Epithelial cell of proximal tubule (primary cell): ENCODE measurements at places on chromosomes 4 and X.
A peak's percentile ranks its signal among the peaks of the same experiment; 100 is the strongest.

DNA sequence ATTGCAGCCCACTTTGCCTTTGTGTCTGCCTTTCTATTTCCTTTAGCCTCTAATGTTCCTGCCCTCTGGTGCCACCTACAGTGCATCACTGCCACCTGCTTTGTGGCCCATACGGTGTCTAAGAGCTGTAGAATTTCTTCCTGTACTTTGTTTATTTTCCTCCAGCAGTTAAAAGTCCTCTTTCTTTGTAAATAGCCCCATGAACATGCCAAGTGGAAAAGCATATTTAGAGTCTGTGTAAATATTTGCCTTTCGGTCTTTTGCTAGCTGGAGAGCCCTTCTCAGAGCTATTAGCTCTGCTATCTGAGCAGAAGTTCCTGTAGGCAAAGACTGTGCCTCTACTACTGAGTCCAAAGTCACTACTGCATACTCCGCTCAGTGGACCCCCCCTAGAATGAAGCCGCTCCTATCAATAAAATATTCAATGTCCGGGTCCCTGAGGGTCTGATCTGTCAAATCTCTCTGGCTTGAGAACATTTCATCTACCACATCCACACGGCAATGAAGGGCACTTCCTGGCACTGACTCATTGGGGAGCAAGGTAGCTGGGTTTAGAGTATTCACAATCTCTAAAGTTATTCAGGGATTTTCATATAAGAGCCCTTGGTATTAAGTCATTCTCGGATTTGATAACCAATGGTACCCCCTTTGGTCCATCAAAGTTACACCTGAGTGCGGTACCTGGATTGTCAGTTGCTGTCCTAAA, 36.3 kb downstream of the SULT1E1 start:
- no peak for DNase-seq

DNA sequence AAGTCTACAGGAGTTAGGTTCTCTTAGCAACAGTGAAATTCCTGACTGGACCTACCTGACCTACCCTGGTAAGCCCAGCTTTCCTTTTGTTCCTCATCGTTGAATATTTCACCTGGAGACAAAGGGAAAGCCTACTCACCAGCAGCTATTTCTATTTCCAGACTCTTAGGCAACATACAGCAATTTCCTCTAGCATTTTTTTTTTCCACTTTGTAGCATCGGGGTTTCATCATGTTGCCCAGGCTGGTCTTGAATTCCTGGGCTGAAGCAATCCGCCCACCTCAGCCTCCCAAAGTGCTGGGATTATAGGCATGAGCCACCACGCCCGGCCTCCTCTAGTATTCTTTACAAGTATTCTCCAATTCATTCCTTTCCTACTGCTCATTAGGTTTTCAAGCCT, 6.8 kb upstream of the S100G start:
- no peak for DNase-seq

DNA sequence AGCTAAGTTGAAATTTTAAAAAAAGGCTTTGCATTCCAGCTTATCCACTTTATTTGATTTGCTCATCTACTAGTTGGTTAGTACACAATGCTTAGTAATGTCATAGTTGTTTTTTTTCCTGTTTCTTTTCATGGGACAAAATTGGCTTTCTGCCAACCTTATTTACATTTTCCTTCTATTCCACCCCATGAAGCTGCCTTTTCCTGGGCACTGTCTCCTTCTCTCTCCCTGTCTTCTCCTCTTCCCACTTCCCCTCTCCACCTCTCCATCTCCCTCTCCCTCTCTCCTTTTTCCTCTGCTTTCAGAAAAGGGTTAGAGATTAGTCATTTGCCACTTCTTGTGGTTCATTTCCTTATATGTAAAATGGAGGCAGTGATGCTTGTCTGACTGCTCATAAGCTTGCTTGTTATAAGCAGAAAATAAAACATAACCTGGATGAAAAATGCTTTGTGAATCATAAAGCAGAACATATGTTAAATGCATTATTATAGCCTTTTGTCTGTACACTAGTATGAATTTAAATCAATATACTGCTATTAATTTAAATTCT, 181.9 kb downstream of the CEP135 start:
- DNase-seq: no peak

GRCh38 chr4:56743550-56743949, 62.5 kb upstream of the HOPX start:
- no peak for DNase-seq

GRCh38 chr4:175035905-175036304, 117.7 kb downstream of the ADAM29 start:
- no peak for DNase-seq

GRCh38 chr4:186081202-186081807, 12.3 kb downstream of the TLR3 start:
- no peak for DNase-seq

- no peak for DNase-seq
Observed at GRCh38 chr4:14364953-14365536, 637.2 kb upstream of the CPEB2 start.

DNA sequence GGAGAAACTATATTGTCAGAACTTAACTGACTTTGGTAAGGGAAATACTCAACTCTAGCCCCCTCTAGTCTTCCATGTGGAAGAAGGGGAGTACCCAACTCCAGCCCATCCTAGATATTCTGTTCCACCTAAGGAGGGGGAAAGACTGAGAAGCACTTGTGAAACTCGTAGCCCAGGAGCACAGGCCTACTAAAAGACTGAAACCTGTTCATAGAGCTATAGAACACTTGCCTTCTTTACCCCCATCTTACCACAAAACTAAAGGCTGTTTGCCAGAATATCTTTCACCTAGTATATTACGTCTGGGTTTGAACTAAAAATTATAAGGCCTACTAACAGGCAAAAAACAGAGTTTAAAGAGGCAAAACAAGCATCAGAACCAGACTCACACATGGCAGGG, 15.5 kb downstream of the CLDN22 start:
- DNase-seq: no peak

DNA sequence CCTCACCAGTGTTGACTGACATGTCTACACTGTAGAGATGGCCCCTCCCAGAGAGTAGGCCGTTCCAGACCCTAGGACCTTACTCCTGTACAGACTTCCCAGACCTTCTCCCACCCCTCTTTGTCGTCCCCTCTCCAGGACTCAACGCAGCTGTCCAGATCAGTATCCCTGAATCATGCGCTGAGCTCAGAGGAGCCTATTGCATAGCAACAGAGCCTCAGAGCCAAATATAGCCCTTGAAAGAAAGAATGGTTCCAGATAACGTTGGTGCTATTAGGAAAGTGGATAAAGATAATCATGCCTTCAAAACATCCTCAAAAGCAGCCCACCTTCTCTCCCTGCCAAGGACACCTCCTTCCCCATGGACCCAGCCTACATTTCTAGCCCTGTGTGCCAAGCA, 27.8 kb upstream of the NXF3 start:
- no peak for DNase-seq

GRCh38 chr4:1369091-1369450, 22.1 kb downstream of the UVSSA start:
- DNase-seq: no peak

GRCh38 chr4:101953949-101954348, 163.4 kb downstream of the BANK1 start:
- peak; percentile 75 for DNase-seq

DNA sequence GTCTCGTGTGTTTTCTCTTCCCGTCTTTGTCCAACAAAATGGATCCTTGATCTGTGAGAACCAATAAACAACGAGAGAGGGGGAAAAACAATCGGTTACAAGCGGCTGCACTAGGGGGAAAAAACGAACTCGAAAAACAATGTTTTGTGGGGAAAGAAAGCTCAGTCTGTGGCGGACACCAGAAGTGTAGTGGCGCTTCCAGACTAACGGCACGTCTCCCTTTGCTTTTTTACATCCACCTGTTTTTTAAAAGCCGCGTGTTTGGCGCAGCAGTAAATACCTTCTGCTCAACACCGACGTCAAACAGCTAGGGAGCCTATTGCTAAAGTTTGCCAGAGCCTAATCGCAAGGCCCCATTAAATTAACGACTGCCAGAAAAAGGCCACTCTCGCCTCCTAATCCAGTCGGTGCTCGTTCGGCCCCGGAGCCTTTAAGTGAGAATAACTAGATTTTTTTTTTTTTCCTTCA, 3.3 kb downstream of the NKX6-1 start:
- DNase-seq: no peak
